Aorta (tissue), 5 donors: ENCODE measurements at places on chromosomes 7 and 10. TPM values are rescaled to one million over a fixed set of nuclear protein-coding genes. Genes with fewer than 3 reads are reported as not detected.

The KCTD7 gene
- 14.9 TPM for polyA plus RNA-seq

The ECHS1 gene
- polyA plus RNA-seq = 93.7 TPM

The FBXO24 gene
- polyA plus RNA-seq = 1.2 TPM

The AMPH gene
- 2.5 TPM for polyA plus RNA-seq

The ANKMY2 gene
- 9.4 TPM for polyA plus RNA-seq

The ANXA7 gene
- 72.4 TPM for polyA plus RNA-seq

The CTTNBP2 gene
- polyA plus RNA-seq = 1.4 TPM

The NEUROD6 gene
- not detected for polyA plus RNA-seq

The LLCFC1 gene
- polyA plus RNA-seq = not detected

The ELN gene
- 1,097 TPM for polyA plus RNA-seq

The POM121L12 gene
- not detected for polyA plus RNA-seq

The ST8SIA6 gene
- 0.10 TPM for polyA plus RNA-seq

The RAB11FIP2 gene
- polyA plus RNA-seq = 8.2 TPM

The BET1 gene
- polyA plus RNA-seq = 14.3 TPM

The EPHB6 gene
- polyA plus RNA-seq = 125 TPM

The MPP7 gene
- polyA plus RNA-seq = 11.0 TPM

The CYP2C18 gene
- polyA plus RNA-seq = 5.9 TPM

The NUTM2E gene
- not detected for polyA plus RNA-seq

The ADIRF gene
- 715 TPM for polyA plus RNA-seq

The CCAR1 gene
- polyA plus RNA-seq = 14.7 TPM

The IL2RA gene
- 4.1 TPM for polyA plus RNA-seq

The CDHR3 gene
- polyA plus RNA-seq = 2.1 TPM

The PON1 gene
- not detected for polyA plus RNA-seq

The C10orf95 gene
- polyA plus RNA-seq = not detected

The SRGN gene
- 121 TPM for polyA plus RNA-seq

The CNPY1 gene
- not detected for polyA plus RNA-seq
